T1000 (cell line): ENCODE measurements at places on chromosomes 13 and 19.

DNA sequence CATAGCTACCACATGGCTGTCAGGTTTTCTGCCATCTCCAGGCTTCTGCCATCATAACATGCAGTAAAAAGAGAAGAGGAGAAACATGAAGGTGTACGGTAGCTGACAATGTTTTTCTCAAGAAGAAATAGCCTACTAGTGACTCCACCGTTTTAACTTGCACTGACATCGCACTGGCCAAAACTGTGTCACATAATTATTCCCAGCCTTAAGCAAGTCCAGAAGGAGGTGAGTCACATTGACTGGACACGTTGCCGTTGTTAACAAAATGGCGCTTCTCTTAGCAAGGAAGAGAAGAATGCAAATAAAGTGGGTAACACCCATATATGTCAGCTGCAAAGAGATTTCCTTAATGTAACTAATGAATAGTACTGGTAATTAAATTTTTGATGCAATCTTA, 810.4 kb upstream of the SLC10A2 start:
- no peak for DNase-seq

GRCh38 chr13:98571955-98572662, 4.8 kb downstream of the STK24 start:
- no peak for DNase-seq

GRCh38 chr13:97715763-97716162, 237.7 kb upstream of the IPO5 start:
- DNase-seq = no peak

DNA sequence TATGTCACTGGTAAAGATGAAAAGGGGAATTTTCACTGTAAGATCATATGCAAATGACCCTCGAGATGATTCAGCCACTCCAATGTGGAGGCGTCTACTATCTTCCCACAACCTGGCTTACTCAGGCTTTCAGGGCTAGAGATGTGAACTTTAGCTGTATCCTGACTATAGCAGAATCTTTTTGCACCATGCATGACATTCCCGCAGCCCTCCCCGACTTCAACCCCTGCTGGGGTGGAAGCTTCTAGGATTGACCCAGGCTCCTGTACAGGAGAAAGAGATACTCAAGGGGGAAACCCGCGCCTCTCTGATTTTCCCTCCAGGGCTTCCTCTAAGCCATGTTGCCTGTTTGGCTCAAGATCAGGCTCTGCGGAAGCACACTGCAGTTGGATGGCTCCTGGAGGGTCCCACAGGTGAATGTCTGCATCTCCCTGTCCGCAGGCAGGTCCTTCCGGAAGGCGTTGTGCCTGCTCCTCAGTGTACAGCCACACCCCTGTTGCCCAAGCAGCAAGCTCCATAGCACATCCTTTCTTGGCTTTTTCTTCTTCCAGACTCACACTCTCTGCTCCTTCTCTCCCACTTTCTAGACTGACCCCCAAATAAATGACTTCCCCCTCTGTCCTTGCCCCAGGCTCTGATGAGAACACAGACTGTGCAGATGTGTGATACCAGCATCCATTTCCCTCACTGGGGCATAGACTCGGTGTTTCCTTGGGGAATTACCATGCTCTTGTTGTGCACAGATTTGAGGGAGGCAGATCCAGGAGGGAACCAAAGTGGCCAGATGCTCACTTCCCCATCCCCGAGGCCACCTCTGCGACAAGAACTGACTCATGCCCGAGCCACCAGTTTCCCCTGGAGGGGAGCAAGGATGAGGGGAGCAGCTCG, 29.1 kb upstream of the POP4 start:
- no peak for DNase-seq

DNA sequence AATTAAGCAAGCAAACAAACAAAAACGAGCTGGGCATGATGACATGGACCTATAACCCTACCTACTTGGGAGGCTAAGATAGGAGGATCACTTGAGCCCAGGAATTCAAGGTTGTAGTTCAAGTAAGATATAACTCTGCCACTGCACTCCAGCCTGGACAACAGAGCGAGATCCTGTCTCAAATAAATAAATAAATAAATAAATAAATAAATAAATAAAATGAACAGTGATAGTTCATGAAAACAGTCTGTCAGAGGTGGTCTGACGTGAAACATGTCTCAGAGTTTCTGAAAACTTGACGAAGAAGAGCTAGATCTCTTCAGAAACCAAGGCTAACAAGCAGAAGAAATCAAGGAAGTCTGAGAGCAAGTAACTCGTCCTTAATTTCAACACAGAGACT, 188.8 kb upstream of the GPC6 start:
- DNase-seq = no peak

GRCh38 chr13:46666727-46667456, 113.9 kb downstream of the LRCH1 start:
- no peak for DNase-seq

DNA sequence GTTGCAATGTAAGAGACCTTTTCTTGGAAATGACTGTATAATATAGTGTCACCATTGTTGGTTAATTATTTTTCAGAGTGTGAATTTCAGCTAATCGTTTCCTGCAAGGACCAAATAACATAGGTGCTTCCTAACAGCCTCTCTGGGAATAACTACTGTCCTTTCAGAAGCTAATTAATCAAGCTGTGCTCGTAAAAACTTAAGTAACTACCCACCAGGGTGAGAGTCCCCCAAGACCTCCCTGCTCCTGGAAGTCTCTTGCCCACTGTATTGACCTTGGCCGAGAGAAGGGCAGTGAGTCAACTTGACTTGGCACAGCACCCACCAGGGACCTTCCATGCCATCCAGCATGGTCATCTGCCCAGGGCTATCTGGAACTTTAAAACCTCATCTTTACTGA, 50.3 kb downstream of the UQCRFS1 start:
- DNase-seq = no peak
